DMS79 treated with DMSO at 0.1 percent for 48 hours (cell line): ENCODE measurements at places on chromosomes 2 and 18.

DNA sequence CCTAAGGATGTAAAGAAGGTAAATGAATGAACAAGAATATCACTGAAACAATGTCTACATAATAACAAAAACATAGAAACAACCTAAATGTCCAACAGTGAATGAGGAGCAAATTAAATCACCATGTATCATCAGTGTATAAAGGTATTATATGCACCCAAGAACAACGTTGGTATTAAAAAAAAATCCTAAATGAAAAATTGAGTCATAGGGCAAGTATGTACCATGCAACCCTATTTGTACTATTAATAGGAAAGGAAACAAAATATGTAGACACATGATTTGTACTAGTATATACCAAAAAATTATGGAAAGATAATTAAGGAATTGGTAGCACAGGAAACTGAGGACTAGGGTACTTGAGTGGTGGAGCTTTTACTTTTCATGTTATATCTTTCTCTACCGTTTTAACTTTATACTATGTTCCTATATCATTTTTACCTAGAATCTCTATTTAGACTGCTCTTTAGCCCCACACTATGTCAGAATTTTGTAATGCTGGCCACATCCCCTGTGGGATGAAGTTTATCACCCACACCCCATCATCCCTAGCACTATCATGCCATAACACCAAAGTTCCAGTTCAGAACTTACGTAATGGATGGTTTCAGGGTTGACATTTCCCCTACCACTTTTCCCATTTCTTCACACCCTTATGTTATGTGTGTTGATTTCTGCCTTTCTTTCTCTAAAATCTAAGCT lies 25.6 kb downstream of the IKZF2 start:
- no peak for DNase-seq

- DNase-seq = no peak
Observed at GRCh38 chr2:189347540-189347939, 93.7 kb upstream of the WDR75 start.

GRCh38 chr18:26462355-26462754 lies 86.0 kb downstream of the KCTD1 start:
- DNase-seq = no peak

- no peak for DNase-seq
Observed at GRCh38 chr2:239604861-239605260, 204.0 kb upstream of the HDAC4 start.

- DNase-seq = no peak
Observed at GRCh38 chr18:63892566-63892965, 5.1 kb downstream of the SERPINB2 start.

- DNase-seq = no peak
Observed at GRCh38 chr2:136310797-136311603, 193.1 kb upstream of the CXCR4 start.

DNA sequence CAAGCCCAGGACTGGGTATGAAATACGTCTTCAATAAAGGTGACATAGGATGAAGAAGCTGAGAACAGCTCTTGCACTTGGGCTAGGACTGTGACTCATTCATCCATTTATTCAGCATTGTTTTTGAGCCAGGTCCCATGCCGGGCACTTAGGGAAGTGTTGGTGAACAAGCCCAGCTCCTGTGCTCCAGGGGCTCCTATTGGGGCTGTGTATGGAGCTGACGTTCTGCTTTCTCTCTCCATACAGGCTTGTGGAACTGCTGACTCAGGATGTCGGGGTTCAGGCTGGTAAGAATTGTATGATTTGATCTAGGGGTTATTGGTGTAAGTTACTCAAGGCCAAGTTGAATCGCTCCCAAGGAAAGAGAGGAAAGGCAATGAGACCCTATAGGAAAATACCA lies 24.0 kb downstream of the MYO7B start:
- no peak for DNase-seq

DNA sequence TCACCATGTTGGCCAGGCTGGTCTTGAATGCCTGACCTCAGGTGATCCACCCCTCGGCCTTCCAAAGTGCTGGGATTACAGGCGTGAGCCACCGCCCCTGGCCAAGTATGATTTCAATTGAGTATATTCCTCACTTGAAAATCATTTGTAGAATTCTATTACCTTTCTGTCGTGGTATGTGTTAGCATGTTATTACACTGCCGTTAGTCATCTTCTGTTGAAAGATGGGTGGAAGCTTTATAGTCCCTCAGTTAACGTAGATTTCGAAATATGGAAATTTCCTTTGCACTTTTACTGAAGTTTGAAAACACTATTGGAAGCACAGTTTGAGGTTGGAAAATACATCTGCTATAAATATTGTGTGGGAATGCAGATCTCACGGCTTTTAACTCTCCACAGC lies 14.7 kb downstream of the NIFK start:
- DNase-seq = no peak

DNA sequence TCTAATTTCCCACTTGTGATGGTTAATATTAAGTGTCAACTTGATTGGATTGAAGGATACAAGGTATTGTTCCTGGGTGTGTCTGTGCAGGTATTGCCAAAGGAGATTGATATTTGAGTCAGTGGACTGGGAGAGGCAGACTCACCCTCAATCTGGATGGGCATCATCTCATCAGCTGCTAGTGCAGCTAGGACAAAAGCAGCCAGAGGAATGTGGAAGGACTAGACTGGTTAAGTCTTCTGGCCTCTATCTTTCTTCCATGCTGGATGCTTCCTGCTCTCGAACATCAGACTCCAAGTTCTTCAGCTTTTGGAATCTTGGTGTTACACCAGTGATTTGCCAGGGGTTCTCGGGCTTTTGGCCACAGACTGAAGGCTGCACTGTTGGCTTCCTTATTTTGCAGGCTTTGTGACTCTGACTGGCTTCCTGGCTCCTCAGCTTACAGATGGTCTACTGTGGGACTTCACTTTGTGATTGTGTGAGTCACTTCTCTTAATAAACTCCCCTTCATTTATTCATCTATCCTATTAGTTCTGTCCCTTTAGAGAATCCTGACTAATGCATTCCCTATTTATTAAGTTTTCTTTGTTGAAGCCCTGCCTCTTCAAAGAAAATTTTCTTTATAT lies 1087.5 kb upstream of the NXPH2 start:
- no peak for DNase-seq

DNA sequence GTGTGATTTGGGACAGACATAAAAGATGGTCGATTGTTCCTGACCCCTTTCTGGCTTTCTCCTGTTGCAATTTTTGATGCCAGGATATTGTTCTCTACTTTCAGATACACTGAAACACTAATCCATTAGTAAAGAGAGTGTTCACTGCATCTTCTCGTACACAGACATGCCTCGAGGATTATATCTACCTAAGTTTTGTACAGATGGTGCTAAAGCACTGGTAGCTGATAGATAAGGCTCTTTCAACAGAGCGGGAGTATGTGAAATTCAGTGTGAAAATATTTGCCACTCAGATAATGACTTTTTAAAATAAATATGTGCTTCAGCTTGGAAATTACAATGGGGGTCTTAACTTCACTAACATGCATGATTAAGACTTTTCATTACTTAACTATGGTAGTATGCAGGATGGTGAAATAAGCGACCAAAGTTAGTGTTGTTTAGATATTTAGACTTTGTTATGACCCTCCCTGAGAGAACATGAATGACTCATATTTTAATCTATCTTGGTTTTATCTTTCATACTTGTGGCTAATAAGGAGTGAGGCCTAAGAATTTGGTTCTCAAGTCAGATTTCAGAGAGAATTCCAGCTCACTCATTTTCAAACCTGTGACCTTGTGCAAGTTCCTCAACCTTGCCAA lies 474.9 kb downstream of the NRXN1 start:
- DNase-seq = no peak

DNA sequence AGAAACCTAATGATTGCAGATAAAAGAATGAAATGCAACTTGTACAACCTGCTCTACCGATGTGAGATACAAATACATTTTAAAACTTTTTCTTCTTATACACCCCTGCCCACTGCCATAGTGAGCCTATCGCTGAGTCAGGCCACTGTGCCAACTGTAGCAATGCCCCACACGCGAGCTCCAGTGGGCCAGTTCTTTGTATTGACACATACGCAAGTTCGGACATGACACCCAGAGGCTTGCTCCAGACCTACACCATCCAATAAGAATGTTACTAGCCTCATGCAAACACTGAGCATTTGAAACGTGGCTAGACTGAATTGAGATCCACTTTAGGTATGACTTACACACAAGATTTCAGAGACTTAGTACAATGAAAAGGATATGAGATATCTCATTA lies 340.1 kb downstream of the ARHGAP15 start:
- no peak for DNase-seq

GRCh38 chr2:168456521-168457189 lies 583 bp downstream of the CERS6 start:
- DNase-seq = peak; percentile 51

DNA sequence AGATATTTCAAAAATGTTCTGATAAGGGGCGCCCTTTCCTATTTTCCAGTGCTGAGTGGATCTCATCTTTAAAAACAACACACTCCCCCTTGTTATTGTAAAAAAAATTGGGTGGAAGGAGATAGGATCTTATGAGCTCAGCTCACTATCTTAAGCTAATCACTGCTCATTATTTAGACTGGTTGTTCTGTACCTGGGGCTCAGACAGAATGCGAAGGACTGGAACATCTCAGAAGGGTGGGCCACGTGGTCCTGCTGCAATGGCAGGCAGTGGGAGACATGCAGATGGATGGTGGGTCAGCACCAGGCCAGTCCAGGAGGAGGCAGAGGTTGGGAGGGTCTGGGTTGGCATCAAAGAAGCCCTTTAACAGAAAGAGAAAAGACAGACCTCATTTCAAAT lies 48.3 kb upstream of the GPR155 start:
- DNase-seq = no peak

DNA sequence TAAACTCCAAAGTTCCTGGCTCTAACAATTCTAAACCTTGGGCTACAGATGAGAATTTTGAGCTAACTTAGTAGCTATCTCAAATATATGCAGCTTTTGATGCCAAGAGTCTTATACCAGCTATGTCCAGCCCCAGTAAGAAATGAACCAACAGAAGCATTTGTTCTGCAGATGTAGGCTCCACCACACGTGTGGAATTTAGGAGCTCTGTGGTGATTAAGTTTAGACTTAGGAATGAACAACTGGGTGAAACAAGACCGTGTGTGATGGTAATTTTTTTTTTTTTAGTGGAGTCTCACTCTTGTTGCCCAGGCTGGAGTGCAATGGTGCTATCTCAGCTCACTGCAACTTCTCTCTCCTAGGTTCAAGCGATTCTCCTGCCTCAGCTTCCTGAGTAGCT lies 179.7 kb downstream of the ANKRD30B start:
- no peak for DNase-seq

GRCh38 chr2:239826376-239826775 lies 198.8 kb downstream of the NDUFA10 start:
- DNase-seq = no peak

GRCh38 chr2:231308631-231309428 lies 86.7 kb upstream of the B3GNT7 start:
- DNase-seq = no peak

DNA sequence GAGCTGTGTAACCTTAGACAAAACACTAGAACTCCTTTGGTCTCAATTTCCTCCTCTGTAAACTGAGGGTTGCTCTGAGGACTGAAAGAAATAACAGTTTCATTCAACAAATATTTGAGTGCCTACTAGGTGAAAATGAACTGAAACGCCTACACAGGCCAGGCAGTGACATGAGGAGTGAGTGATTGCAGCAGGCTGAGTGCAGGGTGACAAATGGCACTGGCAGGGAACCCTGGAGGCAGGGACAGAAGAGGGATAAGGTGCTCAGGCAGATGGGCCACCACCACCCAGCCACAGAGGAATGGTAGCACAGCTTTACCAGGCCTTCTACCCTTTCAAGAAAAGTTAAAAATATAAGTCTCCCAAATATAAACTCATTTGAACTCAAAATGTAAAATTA lies 11.5 kb upstream of the RNU4ATAC start:
- DNase-seq = no peak

GRCh38 chr18:9992300-9992972 lies 78.6 kb downstream of the VAPA start:
- DNase-seq = no peak

- no peak for DNase-seq
Observed at GRCh38 chr2:98027538-98027937, 31.8 kb upstream of the TMEM131 start.

GRCh38 chr2:180319586-180320405 lies 312.7 kb upstream of the CWC22 start:
- DNase-seq = no peak

DNA sequence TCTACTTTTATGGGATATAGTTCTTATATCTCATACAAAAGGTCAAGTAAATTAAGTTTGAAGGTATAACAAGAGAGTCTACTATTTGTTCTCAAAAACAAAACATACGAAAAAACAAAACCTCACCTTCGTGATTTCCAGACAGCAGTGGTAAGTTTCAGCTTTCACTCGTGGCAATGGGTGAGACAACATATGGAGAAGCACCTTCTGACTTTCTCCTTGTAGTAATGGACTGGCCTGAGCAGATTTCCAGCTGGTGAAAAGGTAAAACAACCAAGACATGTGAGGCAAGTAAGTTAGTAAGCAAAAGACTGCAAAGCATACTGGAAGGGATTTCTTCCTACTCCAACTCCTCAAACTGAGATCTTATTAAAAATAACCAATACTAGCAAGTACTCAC lies 39.6 kb downstream of the RTTN start:
- DNase-seq = no peak

DNA sequence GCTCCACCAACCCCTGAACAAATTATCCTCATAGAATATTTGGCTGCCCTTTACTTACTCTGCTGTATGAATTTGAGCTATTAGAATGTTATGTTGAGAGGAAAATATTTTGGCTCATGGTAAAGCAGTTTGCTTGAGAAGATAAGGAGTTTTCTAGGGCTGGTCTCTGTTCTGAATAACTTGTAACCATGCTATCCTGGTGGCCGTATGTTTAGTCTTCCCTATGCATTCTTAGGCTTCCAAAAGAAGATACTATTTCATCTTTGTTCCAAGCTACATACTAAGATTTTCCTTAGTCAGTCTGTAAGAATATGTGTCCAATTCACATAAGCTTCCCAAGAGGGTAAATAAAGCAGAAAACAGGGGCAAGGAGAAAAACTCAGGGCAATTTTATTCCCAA lies 1105.1 kb upstream of the PIK3C3 start:
- no peak for DNase-seq

DNA sequence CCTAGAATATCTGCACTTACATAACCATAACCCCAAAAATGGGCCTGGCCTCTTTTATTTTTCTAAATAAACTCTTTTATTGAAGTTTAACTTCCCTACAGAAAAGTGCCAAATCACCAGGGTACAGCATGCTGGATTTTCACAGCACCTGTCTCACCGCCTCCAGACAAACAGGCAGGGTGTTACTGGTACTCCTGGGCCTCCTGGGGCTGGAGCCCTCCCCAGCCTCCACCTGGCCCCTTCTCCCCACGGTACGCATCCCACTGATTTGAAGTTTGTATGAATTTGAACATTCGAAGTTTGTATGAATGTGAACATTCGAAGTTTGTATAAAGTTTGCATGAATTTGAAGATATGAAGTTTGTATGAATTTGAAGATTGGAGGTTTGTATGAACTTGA lies 232.1 kb downstream of the NDUFA10 start:
- no peak for DNase-seq

DNA sequence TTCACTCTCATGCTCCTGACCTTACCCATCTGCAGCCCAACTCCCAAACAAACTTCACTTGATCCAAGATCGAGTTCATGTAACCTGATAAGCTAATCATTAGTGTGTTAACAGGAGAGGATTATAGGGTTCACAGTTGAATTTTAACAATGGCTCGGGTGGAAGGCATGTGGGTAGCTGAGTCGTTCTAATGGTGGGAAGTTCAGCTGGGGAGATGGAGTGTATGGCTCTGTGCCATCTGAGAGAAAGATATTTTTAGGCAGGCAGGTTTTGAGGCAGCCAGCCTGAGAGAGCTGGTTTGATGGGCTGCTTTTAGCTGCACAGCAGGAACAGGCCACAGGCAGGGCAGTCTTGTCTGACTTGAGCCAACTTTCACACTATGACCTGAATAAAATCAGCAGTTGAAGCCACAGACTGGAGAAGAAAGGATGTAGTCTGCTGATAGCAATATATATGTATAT lies 17.7 kb upstream of the NFE2L2 start:
- peak; percentile 87 for DNase-seq
